GM23338 (cell line): ENCODE measurements at places on chromosomes 1 and 21. TPM values are rescaled to one million over a fixed set of nuclear protein-coding genes. Genes with fewer than 3 reads are reported as not detected.

GRCh38 chr1:6475381-6476133 is 9.6 kb upstream of the TNFRSF25 start:
- DNase-seq: peak; percentile 77

DNA sequence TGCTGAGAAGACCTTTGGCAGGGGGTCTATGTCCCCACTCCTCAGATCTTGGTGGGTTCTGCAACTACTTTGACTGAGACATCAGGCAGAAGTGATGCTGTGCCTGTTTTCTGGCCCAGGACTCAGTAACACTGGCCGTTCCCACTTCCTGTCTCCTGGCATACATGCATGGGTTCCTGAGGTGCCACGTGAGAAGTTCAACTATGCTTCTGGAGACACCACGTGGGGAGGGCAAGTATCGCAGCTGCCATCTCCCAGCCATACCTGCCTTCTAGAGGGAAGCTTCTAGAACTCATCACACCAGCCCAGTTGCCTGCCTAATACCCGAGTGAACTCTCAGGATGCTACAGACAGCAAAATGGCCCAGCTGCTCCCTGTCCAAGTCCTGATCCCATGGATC is 65.8 kb downstream of the TRABD2B start:
- DNase-seq: peak; percentile 27

DNA sequence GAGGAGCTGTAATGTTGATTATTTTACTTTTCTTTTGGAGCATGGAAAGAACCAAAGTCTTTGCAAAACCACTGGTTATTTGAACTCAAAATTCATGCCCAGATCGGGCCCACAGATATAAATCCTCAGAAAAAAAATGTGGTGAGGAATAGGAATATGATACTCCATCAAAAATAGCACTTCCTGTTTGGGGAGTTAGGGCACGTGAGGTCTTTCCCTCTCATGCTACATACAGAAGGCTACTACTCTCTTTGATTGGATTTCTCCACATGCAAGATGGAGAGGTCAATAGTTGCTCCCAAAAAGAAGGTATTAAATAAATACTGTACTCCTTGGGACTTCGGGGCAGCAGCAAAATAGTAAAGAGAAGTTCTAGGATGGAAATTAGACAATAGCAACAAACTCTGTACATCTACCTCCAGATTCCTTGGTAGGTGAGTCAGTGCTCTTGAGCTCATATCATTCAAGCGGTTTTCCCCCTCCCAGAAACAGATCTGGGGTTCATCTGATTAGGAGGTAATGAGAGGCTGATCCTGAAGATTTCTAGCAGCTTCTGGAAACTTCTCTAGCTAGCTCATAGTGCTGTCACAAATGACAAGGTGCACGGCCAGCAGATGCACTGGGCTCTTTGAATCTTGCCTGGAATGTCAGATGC is 47.1 kb downstream of the SLC9C2 start:
- DNase-seq: no peak

DNA sequence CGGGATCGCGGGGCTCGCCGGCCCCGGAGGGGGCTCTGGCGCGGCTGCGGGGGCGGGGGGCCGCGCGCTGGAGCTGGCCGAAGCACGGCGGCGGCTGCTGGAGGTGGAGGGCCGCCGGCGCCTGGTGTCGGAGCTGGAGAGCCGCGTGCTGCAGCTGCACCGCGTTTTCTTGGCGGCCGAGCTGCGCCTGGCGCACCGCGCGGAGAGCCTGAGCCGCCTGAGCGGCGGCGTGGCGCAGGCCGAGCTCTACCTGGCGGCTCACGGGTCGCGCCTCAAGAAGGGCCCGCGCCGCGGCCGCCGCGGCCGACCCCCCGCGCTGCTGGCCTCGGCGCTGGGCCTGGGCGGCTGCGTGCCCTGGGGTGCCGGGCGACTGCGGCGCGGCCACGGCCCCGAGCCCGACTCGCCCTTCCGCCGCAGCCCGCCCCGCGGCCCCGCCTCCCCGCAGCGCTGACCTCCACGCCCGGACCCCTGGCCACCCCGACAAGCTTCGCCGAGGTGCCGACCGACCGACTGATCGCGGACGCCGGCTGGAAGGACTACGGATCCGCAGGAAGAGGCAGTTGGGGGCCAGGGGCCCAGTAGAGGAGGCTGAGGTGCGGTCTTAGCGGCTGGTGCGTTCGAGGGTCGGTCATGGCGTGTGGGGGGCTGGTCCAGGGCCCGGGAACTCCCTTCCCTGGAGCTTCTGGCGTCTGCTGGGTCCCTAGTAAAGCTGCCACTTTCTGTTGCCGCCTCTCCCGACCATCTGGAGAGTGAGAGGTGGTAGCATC is 711 bp downstream of the TRNP1 start:
- DNase-seq: peak; percentile 35

DNA sequence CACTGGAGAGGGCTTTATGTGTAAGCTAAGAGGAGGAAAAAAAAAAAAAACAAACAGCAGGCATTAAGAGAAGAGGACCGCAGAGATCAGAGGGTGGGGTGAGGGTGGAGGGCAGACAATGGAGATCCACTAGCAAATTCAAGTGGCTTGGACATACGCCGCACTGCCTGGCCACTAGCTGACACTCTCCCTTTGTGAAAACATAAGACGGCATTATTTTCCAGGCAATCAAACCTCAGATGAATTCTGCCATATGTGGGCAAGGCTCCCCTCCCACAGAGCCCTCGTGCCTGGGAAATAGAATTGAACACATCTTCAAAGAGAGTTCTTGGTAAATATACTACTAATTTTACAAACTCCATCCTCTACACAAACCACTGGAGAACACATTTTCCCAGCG is 53.6 kb downstream of the ERG start:
- DNase-seq: no peak

DNA sequence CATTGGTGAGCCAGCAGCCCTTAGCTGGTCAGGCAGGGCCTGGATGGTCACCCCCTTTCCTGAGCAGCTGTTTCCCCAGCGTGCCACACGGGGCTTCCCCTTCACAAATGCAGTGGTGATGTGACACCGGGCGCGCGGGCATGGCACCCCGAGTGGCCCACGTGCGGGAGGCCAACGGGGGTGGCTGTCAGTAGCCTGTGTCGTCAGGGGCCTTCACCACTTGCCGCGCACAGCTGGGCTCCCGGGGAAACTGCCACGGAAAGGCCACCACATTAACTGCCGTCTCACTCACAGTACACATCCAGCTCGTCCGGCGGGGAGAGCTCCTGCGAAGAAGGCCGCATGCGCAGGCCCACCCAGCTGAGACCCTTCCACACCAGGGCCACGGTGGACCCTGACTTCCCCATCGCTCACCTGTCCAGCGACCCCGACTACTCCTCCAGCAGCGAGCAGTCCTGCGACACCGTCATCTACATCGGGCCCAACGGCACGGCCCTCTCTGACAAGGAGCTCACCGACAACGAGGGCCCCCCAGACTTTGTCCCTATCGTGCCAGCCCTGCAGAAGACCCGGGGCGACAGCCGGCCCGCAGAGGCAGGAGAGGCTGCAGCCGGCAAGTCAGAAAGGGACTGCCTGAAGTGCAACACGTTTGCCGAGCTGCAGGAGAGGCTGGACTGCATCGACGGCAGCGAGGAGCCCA is 530.5 kb downstream of the KIF26B start:
- no peak for DNase-seq

F3 gene
- 5.1 and 9.7 TPM in 2 replicates for total RNA-seq

SPATA21 gene
- 2.6 TPM in 1 of 2 replicates, not detected in the other for total RNA-seq

SYT6 gene
- total RNA-seq: 41.7 and 42.6 TPM in 2 replicates

PAPPA2 gene
- total RNA-seq: 0.66 and 1.4 TPM in 2 replicates

ITLN1 gene
- total RNA-seq: not detected in 2 replicates

OR2L8 gene
- not detected in 2 replicates for total RNA-seq

RGS16 gene
- 15.4 and 18.2 TPM in 2 replicates for total RNA-seq

CD1B gene
- total RNA-seq: not detected in 2 replicates
